ENCODE measurements at places on chromosomes 13 and 19. TPM values are rescaled to one million over a fixed set of nuclear protein-coding genes. Genes with fewer than 3 reads are reported as not detected.

- DNase-seq = no peak
These were observed 33.1 kb downstream of the BICRA start for GRCh38 chr19:47641891-47642485.

The RGCC gene
- polyA plus RNA-seq = 10.7 TPM

The KIR2DL1 gene
- 0.12 TPM for polyA plus RNA-seq

DNA sequence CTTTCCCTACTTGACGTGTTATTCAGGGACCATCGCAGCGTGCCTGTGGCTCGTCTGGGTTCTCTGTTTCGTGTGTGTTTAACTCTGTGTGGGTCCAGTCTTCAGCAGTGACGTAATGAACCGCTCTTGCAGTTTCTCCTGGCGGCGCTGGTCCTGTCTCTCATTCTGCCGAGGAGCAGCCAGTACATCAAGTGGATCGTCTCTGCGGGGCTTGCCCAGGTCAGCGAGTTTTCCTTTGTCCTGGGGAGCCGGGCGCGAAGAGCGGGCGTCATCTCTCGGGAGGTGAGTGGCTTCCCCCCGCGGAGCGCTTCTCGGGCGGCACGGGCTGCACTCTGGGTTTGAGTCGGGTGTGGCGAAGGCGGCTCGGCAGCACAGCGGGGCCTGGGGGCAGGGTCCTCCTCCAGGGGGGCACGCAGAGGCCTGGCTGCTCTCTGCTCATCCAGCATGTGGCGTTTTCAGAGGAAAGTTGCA lies 36.3 kb upstream of the TFDP1 start:
- DNase-seq = no peak

- no peak for DNase-seq
These were observed 38.8 kb downstream of the CHST8 start for GRCh38 chr19:33660410-33661124.

DNA sequence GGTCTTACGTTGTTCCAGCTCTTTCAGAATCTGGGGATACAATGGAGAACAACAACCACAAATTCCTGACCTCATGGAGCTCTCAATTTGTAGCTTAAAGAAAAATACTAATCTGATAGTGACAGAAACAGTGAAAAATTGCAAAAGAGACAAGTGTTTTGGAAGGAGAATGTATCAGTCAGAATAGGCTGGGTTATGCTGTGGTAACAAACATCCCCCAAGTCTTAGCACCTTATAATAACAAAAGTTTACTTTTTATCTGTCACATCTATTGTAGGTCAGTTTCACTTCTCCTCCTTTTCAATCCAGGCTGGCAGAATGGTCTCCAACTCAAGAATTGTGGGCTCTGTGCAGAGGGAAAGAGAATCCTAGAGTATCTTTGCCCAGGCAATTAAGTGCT lies 9.5 kb downstream of the FAM187B start:
- DNase-seq = no peak

The C1QTNF9 gene
- 0.30 TPM for polyA plus RNA-seq

DNA sequence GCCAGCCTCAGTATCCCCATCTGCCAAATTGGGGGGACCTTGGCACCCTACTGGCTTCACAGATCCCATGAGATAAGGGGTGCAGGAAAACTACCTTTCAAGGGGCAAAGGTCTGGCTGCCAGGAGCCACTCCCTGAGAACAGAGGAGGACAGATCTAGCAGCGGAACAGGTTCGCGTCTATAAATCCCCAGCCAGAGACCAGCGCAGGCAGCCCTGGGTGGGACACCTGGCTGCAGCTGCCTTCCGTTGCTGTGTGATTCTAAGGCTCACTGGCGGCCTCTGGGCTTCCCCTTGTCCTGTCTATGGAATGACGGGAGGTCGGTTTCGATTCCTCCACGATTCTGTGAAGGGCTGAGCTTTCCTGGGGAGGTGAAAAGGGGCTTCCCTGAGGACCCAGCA lies 7.3 kb downstream of the RELB start:
- no peak for DNase-seq

The TBXA2R gene
- polyA plus RNA-seq = 3.5 TPM

GRCh38 chr19:2652504-2653099 lies 49.9 kb downstream of the GNG7 start:
- DNase-seq = no peak

DNA sequence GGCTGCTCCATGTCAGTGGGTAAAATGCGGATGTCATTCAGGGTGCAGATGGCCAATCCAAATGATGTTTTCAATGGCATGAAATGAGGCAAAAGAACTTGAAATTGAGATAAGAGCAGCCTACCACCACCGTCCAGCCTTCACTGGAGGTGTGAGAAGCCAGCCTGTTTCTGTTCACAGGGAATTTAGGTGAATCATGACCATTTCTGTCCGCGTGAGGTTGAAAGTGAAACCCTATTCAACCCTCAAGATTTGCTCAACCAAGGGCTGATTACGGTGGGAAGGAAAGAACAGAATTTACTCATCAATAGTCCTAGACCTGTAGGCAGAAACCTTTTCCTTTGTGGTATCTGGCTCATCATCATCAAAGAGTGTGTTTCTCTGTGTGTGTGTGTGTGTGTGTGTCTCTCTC lies 370.7 kb downstream of the COG6 start:
- DNase-seq = no peak

The FAM83E gene
- polyA plus RNA-seq = 1.1 TPM

DNA sequence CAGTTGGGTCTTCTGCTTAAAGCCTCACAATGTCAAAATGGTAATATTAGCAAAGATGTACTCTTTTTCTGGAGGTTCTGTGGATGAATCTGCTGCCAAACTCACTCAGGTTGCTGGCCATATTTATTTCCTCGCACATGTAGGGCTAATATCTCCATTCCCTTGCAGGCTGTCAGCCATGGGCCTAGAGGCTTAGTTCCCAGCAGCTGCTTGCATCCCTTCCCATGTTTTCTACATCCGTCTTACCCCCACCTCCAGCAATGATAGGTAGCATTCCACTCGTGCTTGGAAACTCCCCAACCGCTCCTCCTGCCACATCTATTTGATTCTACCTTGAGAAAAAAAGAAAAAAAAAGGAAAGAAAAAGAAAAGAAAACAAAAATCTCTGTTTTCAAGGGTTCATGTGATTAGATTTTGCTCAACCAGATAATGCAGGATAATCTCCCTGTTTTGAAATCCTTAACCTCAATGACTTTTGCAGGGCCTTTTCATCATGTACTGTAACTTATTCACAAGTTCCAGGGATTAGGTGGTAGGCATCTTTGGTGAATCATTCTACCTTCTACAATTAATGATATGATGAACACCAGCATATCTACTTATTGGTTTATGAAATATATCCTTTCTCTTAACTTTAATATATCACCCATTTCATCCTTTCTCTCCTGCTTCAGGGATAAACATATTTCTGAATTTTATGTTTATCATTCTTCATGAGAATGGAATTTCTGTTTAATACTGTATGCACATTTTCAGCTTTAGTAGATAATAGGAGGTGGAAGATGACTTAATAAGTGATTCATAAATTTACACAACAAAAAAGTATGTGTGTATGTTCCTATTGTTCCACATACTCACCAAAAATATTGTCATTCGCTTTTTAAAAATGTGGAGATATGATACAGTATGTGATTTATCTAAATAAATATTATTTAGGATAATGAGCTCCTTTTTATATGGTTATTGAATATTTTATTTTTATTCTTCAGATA lies 931.9 kb downstream of the SLITRK5 start:
- no peak for DNase-seq

GRCh38 chr13:23806874-23807526 lies 82.2 kb downstream of the MIPEP start:
- DNase-seq = no peak

The ZNF350 gene
- polyA plus RNA-seq = 18.7 TPM

The BBC3 gene
- 2.1 TPM for polyA plus RNA-seq

DNA sequence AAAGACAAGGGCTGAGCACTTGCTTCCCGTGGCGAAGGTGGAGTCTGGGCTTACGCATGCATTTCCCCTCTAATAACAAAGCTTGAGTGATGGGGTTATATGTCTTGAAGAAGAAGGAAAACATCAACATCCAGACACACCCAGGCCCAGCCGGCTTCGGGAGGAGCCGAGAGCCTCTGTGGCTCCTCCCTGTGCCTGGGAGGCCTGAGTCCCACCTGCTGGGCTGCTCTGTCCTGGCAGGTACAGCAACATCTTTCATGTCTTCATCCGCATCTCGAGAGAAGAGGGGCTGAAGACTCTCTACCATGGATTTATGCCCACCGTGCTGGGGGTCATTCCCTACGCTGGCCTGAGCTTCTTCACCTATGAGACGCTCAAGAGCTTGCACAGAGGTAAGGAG lies 30.6 kb downstream of the TMEM161A start:
- no peak for DNase-seq
